ENCODE measurements at places on chromosomes 13 and 19.

DNA sequence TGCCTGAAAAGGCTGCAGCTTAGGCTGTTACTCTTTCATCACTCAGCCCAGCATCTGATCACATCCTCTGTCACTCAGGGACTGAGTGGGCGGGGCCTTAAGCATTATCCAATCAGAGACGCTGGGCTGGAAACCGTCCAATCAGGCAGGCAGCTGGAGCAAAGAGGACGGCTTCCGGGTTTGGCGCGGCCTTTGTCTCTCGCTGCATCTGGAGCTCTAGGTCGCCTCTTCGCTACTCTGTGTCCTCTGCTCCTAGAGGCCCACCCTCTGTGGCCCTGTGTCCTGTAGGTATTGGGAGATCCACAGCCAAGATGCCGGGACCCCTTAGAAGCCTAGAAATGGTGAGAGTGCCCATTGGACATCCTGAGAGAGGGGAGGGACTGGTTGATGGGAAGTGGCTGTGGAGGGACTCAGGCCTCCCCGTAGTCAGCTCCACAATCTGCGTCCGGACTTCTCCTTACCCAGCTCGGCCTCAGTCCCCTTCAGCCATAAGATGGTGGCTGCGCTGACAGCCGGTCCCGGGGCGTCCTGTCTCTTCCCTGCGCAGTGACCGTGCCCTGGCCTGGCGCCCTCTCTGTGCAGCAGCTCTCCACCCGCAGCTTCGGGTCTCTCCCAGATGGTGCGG lies at the start of gene ZNF486:
Gene ZNF486 (plus strand): TSS at position 195 of the 625 bp plus-strand sequence. CDS start 117 bp downstream, at position 312.
- DNase-seq, result peak; percentile 97

- no peak for DNase-seq
Measured at GRCh38 chr19:5632657-5633056, 9.8 kb downstream of the SAFB start.

DNA sequence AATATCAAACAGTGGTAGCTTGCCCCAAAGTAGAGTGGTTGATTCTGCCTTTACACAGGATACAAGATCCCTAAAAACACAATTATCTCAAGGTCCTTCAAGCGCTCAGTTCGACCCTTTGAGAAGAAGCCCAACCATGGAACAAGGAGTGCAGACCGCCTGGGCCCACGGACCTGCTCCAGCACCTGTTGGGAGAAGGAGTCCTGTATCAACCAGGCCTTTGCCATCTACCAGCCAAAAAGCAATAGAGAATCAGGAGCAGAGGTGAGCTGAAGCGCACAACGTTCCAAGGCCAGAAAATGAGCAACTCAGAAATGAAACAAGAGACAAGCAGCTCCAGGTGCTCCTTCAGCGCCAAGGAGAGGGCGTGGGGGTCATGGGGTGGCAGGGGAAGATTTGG lies 6.3 kb upstream of the LILRB3 start:
- no peak for DNase-seq

- no peak for DNase-seq
Measured at GRCh38 chr19:31560086-31561060, 211.1 kb upstream of the TSHZ3 start.

GRCh38 chr19:27962264-27962663 lies 1250.7 kb downstream of the UQCRFS1 start:
- no peak for DNase-seq

GRCh38 chr13:41034881-41035280 lies 15.8 kb upstream of the ELF1 start:
- DNase-seq, result no peak

- DNase-seq, result no peak
Measured at GRCh38 chr19:31626941-31627340, 277.7 kb upstream of the TSHZ3 start.

DNA sequence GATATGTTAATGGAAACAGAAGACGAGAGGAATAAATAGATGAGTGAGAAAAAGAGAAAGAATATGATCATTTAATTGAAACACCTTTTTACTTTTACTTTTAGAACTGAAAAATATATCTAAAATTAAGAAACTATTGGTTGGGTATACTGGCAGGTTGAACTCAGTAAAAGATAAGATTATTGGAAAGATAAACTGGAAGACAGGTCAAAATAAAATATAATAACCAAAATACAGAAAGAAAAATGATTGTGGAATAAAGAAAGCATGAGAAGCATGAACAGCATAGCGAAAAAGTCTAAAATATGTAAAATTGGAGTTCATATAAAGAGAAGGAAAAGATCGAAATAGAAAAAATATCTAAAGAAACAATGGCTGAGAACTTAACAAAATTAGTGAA lies 242.2 kb upstream of the MIR17HG start:
- DNase-seq, result no peak

GRCh38 chr13:113756441-113757097 lies 2.5 kb upstream of the TMEM255B start:
- no peak for DNase-seq

DNA sequence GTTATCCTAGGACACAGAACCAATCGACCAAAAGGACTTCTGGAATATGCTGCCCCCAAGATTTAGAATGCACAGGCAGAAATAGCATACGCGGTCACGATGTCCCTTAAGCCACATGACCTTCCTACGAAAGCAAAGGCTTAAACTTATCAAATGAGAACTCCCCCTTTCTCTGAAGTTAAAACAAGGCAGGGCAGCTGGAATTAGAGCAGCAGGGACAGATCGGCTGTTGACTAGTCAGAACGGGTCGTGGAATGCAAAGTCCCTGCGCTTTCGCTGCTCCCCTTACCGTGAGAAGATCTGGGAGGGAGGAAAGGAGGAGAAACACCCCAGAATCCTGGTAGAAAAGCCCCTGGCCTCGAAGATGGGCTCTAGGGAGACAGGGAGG lies 799 bp upstream of the USPL1 start:
- peak; percentile 90 for DNase-seq

- DNase-seq, result no peak
Measured at GRCh38 chr19:33814181-33815165, 17.8 kb downstream of the KCTD15 start.

All from fibroblast of skin of right quadriceps (primary cell).